Transverse colon (tissue), 4 donors: ENCODE measurements at places on chromosomes 7 and 10. TPM values are rescaled to one million over a fixed set of nuclear protein-coding genes. Genes with fewer than 3 reads are reported as not detected.

The SEMA3C gene
- total RNA-seq, result 80.4 TPM

DNA sequence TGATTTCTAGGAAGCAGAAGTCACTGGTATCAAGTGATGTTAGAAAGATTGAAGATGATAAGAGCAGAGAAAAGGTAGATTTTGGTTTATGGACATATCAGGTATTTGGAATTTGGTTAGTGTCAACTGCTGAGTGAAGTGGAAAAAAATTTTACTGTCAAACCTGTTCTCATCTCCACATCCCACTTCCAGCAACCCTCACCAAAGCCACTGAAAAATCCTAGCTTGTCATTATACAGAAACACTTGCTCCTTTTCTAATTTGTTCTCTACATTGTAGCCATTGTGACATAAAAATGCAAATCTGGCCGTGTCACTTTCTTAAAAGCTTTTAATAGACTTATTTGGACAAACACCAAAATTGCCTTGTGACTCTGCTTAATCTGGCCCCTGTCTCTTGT, 54.0 kb downstream of the TRIM24 start:
- no peak overlapping the region for H3K4me3 ChIP-seq
- peaks cover under 1% of the 10 kb centered on the region for H3K36me3 ChIP-seq
- H3K27me3 ChIP-seq, result no peaks in the 10 kb centered on the region
- no peaks in the 10 kb centered on the region for H3K4me1 ChIP-seq
- no peak for DNase-seq

DNA sequence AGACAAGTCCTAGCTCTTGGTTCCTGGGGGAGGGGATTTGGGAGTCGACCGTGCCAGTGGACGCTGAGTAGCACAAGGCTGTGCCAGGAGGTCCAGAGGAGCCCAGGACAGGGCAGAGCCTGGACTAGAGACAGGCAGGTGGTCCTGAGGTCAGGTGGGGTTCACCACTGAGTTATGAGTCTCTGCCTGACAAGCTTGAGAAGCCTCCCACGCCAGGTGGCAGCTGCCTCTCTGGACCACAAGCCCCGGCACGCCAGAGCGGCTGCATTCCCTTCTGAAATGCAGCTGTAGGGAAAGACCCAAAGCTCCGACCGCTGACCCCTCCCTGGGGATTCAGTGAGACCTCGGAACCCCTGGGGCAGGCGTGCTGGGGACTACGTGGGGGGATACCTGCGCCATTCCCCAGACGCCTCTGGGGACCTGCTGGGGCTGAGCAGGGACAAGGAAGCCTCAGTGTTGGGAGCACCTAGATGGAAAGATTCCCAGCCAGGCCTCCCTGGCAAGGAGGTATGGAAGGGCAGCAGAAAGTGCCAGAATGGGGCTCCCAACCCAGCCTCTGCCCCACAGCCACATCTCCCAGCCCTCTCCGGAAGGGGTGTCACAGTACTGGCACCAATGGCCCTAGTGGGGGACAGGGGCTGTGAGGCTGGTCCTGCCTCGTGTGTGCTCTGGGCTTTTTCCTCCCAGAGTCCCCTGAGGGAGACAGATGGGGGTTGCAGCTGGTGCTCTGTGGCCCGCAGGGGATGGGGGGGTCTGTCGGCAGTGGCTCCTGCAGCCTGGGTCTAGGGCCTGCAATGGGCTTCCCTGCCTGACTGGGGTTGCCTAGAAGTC, 29.0 kb downstream of the PDGFA start:
- DNase-seq, result no peak
- no peaks in the 10 kb centered on the region for H3K36me3 ChIP-seq
- H3K4me3 ChIP-seq, result no peak overlapping the region
- peaks cover 1% of the 10 kb centered on the region for H3K4me1 ChIP-seq

- H3K27ac ChIP-seq, result no peak overlapping the region
- no peak for DNase-seq
- H3K4me1 ChIP-seq, result no peaks in the 10 kb centered on the region
- H3K4me3 ChIP-seq, result no peak overlapping the region
- no peaks in the 10 kb centered on the region for H3K36me3 ChIP-seq
These were observed 176.3 kb downstream of the DGKI start for GRCh38 chr7:137670222-137671064.

DNA sequence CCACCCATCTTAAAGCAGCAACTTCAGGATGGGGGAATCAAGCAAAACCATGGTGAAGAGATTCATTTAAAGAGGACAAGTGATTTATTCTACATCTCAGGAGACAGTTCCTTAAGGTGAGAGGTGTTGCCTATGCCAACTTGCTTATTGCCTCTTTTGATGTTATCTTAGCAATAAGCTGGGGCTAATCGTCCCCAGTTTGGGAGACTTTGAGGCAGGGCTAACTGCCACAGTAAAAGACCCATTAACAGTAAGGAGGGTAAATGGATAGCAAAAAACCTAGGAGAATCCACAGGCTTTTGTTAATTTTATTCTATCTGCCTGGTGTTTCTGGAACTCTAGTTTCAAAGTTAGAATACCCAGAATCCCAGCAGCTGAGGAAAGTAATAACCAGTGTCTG, 22.1 kb upstream of the HERPUD2 start:
- H3K4me3 ChIP-seq, result no peak overlapping the region
- no peak for DNase-seq
- H3K4me1 ChIP-seq, result peaks cover 6% of the 10 kb centered on the region
- no peaks in the 10 kb centered on the region for H3K36me3 ChIP-seq

- no peaks in the 10 kb centered on the region for H3K36me3 ChIP-seq
- H3K4me3 ChIP-seq, result no peak overlapping the region
- H3K4me1 ChIP-seq, result no peaks in the 10 kb centered on the region
These were observed 144.7 kb upstream of the ZNF716 start for GRCh38 chr7:57305192-57305748.

- H3K36me3 ChIP-seq, result no peaks in the 10 kb centered on the region
- no peak for DNase-seq
- H3K4me1 ChIP-seq, result peaks cover 11% of the 10 kb centered on the region
- H3K27me3 ChIP-seq, result no peaks in the 10 kb centered on the region
These were observed 595.4 kb upstream of the GHITM start for GRCh38 chr10:83543691-83544462.

DNA sequence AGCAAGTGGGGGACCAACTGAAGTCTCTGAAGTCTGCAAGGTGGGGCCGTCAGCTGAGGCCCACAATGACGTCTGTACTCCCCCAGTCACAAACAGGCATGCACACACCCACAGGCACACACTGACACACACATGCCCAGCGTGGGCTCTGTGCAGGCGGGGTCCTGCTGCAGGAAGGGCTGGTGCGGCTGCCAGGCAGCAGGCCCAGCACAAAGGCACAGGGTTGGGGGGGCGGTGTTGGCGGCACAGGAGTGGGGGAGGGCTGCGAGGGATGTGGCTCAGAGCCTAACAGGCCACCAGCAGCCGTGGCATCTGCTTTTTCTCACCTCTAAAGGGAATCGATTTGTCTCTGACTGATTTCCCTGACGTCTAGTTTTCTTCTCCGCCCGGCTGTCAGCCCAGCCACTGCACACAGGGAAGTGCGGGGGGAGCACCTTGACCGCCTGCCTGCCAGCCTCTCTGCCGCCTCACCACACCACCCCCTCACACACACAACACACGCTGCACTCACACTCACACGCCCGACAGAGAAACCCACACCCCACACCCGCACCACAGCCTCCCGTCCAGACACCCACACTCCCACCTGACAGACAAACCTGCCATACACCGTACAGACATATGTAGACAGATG, 43.5 kb upstream of the ZMIZ1 start:
- H3K4me1 ChIP-seq, result no peaks in the 10 kb centered on the region
- no peak overlapping the region for H3K4me3 ChIP-seq
- no peak for DNase-seq
- H3K27ac ChIP-seq, result no peak overlapping the region
- no peaks in the 10 kb centered on the region for H3K36me3 ChIP-seq
- H3K27me3 ChIP-seq, result no peaks in the 10 kb centered on the region

The DHTKD1 gene
- 17.3 TPM for total RNA-seq

The LRIT1 gene
- not detected for total RNA-seq

GRCh38 chr10:111545861-111546605, 469.2 kb downstream of the ADRA2A start:
- DNase-seq, result no peak
- no peak overlapping the region for H3K4me3 ChIP-seq
- no peak overlapping the region for H3K27ac ChIP-seq
- H3K27me3 ChIP-seq, result no peaks in the 10 kb centered on the region

GRCh38 chr10:58438986-58439385, 53.8 kb downstream of the TFAM start:
- no peaks in the 10 kb centered on the region for H3K36me3 ChIP-seq
- H3K27ac ChIP-seq, result no peak overlapping the region
- no peak for DNase-seq

The HMX3 gene
- not detected for total RNA-seq

The NRG3 gene
- not detected for total RNA-seq

DNA sequence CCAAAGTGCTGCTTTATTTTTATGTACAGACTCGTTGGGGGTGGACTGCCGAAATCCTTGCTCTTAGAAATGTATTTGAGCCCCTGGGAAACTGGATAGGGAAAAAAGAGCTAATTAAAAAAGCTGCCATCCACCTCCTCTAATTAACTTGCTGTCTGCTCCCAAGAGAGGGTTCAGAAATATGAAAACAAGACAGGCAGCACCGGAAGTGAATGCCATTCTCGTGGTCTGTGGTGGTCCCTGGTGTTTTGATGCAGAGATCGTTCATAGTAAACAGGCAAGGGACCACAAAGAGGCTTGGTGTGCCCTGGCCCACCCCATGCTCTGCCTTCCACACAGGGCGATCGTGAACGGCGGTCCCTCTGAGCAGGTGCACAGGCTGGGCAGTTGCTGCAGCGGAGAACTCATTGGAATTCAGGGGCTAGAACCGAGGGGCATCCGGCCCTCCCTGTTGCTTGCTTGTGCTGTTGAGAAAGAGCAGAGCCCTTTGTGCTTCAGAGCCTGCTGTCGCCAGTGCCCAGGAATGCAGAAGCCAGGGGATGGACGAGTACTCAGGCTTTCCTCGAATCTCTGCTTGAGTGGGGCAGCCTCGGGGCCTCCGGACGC, 79.1 kb upstream of the BTBD16 start:
- H3K4me3 ChIP-seq, result no peak overlapping the region
- H3K36me3 ChIP-seq, result no peaks in the 10 kb centered on the region
- H3K4me1 ChIP-seq, result peaks cover 5% of the 10 kb centered on the region

DNA sequence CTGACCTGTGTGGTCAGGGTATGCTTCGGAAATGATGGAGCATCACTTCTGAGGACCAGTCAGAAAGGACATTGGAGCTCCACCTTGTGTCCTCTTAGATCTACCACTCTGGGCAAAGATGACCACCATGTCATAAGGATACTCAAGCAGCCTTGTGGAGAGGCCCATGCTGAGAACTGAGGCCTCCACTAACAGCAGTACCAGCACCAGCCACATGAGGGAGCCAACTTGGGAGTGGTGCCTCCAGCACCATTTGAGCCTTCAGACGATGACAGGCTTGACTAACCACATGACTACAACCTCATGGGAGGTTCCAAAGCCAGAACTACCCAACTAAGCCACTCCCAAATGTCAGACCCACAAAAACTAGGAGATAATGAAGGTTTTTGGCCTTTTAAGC, 116.0 kb downstream of the NPTX2 start:
- no peak overlapping the region for H3K27ac ChIP-seq
- no peaks in the 10 kb centered on the region for H3K4me1 ChIP-seq
- peaks cover 16% of the 10 kb centered on the region for H3K27me3 ChIP-seq

The GHRHR gene
- not detected for total RNA-seq

DNA sequence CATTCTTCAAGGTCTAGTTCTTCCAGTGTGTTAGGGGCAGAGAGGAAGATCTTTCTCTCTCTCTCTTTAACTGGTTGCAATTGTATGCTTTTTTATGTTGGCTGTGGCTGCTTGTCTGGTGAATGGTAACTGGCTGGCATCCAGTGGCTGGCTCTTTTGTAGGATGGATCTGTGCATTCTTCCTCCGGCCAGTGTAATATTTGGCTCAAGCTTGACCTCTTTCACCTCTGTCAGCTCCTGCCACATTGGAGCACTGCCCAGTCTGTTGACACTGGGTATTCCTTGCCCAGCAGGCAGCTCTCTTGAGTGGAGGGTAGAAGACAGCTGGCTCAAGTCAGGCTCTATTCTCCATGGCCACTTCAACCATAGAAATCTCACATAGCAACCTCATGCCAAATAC, 528.3 kb downstream of the PHTF2 start:
- H3K36me3 ChIP-seq, result no peaks in the 10 kb centered on the region
- no peaks in the 10 kb centered on the region for H3K27me3 ChIP-seq
- DNase-seq, result no peak

GRCh38 chr10:87862679-87863052, 667 bp downstream of the KLLN start:
- no peaks in the 10 kb centered on the region for H3K27me3 ChIP-seq
- H3K4me3 ChIP-seq, result peak overlapping the region; percentile 69
- H3K4me1 ChIP-seq, result peaks cover 17% of the 10 kb centered on the region
- H3K27ac ChIP-seq, result peak overlapping the region; percentile 93
- H3K36me3 ChIP-seq, result no peaks in the 10 kb centered on the region
- DNase-seq, result no peak

GRCh38 chr10:101394524-101395133, 40.7 kb downstream of the BTRC start:
- H3K36me3 ChIP-seq, result no peaks in the 10 kb centered on the region
- no peak overlapping the region for H3K27ac ChIP-seq
- no peak overlapping the region for H3K4me3 ChIP-seq
- no peaks in the 10 kb centered on the region for H3K27me3 ChIP-seq

- H3K27me3 ChIP-seq, result no peaks in the 10 kb centered on the region
- peaks cover 2% of the 10 kb centered on the region for H3K4me1 ChIP-seq
- no peak overlapping the region for H3K4me3 ChIP-seq
- no peak for DNase-seq
These were observed 70.3 kb upstream of the LOXL4 start for GRCh38 chr10:98338318-98338717.

The SMARCD3 gene
- total RNA-seq, result 19.1 TPM

DNA sequence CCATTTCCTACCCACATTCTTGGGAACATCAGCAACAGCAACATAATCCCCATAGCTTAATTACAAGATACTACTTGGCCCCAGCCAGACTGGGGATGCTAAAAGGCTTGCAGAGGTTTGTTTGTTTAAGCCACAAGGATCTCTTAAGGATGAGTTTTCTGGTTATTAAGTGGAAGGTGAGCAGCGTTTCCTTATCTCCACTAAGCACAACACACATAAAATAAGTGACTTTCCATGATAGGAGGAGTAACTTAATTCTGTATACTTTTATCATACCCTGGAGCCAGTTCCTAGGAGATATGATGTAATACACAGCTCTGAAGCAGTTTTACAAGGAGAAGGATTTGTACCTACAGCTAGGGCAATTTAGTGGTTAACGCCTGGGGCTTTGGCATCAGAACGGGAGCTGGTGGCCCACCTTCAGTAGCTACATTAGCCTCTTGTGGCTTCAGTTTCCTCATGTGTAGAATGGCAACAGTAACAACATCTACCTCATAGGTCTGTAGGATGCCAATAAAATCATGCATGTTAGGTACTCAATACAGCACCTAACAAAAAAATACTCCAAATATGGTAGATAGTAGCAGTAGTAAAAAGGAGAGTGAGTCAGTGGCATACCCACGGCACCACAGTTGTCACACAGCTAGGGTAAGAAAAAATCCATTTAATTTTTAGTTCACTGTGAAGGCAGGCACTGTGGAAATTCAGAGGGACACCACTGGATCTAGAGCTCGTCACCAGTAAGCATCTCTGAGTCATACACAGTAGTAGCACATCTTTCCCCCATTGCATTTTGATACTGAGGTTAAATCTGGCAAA, 55.2 kb downstream of the DOCK4 start:
- H3K4me1 ChIP-seq, result no peaks in the 10 kb centered on the region
- H3K36me3 ChIP-seq, result no peaks in the 10 kb centered on the region
- no peak for DNase-seq
- H3K4me3 ChIP-seq, result no peak overlapping the region
- H3K27ac ChIP-seq, result no peak overlapping the region

The OR6B1 gene
- not detected for total RNA-seq
